Left hindlimb (tissue), 1 donor: ENCODE measurements at places on chromosomes 5 and 9.

- no peak for DNase-seq
Measured at GRCh38 chr5:170430866-170431437, 41.8 kb upstream of the KCNMB1 start.

- no peak for DNase-seq
Measured at GRCh38 chr5:74402553-74402952, 238.0 kb downstream of the ENC1 start.

DNA sequence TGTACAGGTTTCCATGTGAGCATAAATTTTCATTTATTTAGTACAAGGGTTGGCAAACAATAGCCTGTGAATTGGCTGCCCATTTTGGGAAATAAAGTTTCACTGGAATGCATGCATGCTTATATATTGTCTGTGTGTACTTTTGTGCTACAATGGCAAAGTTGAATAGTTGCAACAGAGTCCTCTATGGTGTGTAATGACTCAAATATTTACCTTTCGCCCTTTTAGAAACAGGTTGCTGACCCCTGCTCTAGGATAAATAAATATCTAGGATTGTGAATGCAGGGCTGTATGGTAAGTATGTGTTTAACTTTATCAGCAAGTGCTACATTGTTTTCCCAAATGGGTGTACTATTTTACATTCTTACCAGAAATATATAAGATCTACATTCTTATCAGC is 47.2 kb downstream of the XRCC4 start:
- no peak for DNase-seq

- peak; percentile 83 for DNase-seq
Measured at GRCh38 chr9:104868687-104869404, 59.1 kb downstream of the ABCA1 start.

- DNase-seq, result no peak
Measured at GRCh38 chr5:113450462-113450861, 15.7 kb upstream of the TSSK1B start.

- DNase-seq, result no peak
Measured at GRCh38 chr5:96439477-96440184, 6.6 kb upstream of the PCSK1 start.

GRCh38 chr5:172410160-172410559 is 44.2 kb downstream of the SH3PXD2B start:
- no peak for DNase-seq

DNA sequence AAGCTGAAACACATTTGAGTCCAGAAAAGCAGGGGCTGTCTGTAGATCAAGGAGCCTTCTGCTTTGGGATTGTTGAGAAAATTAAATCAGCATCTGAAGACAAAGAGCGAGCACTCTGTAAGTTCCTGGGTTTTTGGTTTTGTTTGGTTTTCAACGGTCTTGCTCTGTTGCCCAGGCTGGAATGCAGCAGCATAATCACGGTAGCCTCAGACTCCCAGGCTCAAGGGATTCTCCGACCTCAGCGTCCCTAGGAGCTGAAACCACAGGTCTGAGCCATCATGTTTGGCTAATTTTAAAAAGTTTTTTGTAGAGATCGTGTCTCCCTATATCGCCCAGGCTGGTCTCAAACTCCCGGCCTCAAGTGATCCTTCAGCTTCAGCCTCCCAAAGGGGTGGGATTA is 266.5 kb upstream of the ADAMTS16 start:
- DNase-seq, result no peak

- DNase-seq, result no peak
Measured at GRCh38 chr5:177555665-177556064, 1.3 kb upstream of the FAM193B start.

- DNase-seq, result no peak
Measured at GRCh38 chr5:124126504-124127217, 614.7 kb downstream of the CSNK1G3 start.

GRCh38 chr5:166726406-166726805 is 1565.0 kb upstream of the WWC1 start:
- no peak for DNase-seq

- DNase-seq, result no peak
Measured at GRCh38 chr9:8206720-8207119, 407.1 kb upstream of the DMAC1 start.

DNA sequence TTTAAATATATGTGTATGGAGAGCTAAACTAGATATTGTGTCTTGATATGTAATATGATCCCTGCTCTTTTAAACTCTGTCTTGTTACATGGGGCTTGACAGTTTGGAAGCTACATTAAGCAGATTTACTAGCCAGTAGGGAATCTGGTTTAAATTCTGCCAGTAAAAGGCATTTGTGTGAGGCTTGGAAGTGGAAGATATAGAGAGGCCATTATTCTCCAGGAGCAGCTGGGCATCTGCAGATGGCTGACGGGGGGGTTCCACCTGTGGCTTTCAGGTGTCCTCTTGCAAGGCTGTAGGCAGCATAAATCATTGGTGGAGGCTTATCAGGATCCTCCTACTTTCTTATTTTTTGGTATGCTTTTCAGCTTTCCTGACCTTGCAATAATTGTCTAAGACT is 179.1 kb upstream of the FBXL7 start:
- no peak for DNase-seq

GRCh38 chr5:89380635-89381034 is 497.7 kb upstream of the MEF2C start:
- no peak for DNase-seq

DNA sequence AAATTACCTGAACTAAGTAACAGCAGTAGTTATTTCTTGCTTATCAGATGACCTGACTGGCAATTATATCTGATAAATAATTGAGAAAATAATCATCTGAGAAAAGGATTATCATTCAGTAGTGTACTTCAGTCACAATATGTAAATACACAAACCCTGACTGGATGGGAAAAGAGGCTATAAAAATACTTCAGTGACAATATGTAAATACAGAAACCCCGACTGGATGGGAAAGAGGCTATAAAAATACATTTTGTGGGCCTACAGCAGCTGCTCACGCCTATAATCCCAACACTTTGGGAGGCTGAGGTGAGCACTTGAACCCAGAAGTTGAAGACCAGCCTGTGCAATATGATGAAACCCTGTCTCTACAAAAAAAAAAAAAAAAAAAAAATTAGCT is 11.1 kb downstream of the UBAP2 start:
- no peak for DNase-seq

DNA sequence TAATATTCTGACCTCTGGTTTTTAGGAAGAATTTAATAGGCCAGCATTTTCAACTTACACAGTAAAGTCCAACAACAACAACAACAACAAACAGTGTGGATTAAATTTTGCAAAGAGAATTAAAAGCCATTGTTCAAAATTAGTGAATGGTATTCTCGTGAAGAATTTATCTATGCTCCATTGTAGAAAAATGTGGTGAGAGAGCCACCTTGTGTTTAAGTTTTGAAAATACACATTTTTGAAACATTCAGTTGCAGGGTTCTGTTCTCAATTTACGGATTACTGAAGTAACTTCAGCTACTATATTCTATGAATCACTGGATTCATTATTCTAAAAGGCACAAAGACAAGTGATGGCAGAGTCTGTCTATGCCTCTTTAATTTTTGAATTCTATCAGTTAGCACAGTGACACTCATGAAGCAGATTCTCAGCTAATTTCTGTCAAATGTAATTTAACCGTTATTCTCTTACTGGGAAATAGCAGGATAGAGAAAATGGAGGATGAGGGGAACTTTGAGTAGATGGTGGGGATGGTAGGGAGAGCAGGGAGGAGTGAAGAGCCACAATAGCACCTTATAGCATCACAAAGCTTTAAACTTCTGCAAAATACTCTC is 11.0 kb downstream of the CCDC152 start:
- DNase-seq, result no peak

GRCh38 chr5:147567917-147568598 is 58.2 kb upstream of the DPYSL3 start:
- DNase-seq, result no peak

- no peak for DNase-seq
Measured at GRCh38 chr9:102101723-102102122, 363.3 kb upstream of the GRIN3A start.

DNA sequence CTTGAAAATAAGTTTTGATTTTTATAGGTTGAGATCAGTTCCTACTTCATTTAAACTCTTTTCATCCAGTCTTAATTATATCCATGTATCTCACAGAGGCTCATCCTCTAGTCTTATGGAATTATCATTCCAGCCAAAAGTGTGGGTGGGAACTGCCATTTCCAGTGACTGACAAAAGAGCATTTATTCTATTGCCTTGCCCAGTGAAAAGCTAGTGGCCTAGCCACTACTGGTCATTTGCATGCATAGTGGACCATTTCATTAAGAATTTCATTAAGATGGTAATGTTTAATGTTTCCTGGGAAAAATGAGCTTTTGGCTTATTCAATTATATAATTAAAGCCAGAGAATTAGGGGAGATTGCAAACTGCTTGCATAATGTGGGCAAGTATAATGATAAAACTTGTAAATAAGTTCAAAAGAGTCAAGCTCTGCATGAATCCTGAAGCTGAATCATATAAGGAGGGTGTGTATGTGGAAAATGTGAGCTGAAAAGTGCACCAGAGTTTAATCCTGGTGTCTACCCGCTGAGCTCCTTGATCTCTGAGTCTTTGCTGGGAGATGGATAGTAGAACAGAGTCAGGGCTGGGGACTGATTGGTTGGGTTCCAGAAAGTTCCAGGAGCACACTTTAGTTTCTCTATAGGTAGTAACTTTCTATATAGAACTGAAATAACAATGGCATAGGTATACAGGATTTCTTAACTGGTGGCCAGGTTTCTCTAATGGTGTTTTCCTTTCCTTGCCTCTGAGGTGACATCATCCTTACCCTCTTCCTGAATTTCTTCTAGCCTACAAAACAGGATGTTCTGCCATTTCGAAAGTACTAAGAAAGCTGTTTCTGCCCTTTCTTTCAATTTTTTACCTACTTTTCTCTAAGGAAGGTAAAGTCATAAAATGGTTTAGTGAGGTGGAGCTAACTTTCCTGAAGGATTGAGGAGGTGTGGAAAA is 78.5 kb downstream of the KIF4B start:
- no peak for DNase-seq

DNA sequence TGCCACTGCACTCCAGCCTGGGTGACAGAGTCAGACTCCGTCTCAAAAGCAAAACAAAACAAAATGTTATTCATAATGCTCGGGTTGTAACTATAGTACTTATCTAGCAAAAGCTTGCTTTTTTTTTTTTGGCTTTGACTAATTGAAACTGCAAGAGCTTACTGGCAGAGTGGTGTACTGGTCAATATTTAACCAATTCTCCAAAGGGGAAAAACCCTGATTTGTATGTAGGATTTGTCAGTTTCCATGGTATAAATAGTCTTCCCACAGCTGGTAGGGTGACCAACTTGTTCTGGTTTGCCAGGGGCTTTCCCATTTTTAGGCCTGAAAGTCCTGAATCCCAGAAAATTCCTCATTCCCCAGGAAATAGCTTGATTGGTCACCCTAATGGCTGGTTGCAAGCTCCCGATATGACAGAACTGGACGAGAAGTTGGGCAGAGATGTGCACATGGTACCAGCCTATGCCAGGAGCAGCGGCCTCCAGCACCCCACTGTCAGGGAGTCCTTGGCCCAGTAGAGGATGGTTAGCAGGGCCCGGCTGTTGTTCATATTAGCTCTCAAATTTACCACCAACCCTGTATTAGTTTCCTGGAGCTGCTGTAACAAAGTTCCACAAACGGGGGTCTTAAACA is 58.0 kb downstream of the FXN start:
- no peak for DNase-seq
